Sigmoid colon (tissue), 7 donors: ENCODE measurements at places on chromosomes 2 and 18.

GRCh38 chr2:14747447-14747846, 114.9 kb downstream of the LRATD1 start:
- no peak for DNase-seq

DNA sequence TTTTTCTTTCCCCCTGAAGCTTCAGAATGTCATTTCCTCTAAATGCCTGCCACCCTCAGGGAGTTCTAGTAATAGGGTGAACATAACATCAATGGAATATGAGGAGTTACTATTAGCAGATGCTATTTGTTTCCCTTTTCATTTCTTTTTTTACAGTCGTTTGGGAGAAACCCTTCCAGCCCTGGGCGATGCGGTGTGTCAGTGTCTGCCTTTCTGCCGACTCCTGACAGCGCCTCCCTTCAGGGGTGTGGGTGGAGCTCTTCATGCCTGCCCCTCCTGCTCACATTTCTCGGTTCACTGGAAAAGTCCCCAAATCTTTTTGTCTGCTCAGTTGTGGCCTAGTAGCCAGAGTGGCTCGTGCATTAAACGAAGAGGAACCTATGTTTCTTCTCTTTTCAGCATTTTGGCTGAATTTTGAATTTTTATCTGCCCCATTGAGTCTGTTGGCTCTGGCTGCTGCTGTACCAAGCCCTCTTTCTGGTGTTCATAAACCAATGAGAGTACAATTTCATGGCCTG, 72.3 kb downstream of the FMNL2 start:
- DNase-seq: peak; percentile 73

DNA sequence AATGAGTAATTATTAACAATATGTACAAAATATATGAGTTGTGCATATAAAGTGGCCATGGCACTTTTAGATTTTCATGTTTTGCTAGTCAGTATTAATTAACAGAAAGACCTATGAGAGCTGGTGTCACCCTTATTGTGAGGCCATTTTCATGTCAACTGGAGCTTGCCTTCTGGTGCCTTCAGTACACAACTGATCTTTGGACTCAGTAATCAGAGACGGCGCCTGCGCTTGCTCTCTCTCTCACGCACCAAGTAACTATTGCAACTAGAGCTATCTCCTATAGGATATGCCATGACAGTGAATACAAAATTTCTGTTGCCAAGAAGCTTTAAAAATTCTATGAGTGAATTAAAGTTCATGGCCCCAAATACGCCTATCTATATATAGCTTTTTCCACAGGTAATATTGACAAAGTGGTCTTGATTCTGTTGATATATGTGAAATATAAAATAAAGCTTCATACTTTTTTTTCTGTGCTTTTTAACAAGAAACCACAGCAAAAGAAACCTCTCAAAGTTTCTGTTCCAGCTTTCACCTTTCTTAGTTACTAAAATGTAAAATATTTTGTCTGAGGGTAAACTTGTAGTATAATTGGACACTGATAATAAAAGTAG, 2.9 kb downstream of the SERTAD2 start:
- no peak for DNase-seq

DNA sequence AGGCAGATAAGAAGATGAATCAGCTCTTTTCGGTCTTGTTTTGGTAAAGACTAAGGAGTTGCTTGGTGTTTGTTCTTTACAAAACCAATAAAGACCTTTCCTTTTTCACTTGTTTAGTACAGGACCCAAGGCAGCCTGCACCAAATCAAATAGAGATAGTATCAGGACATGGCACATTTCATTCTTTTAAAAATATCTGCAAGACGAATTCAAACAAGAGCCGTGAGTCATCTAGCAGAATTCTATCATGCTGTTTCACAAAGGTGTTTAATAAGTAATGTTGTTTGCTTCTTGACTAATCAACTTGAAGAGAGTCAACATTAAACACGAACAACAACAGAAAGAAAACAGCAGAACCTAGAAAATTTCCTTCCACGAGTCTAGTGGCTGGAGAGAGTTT, 102.8 kb upstream of the TTN start:
- no peak for DNase-seq

- no peak for DNase-seq
Measured at GRCh38 chr2:154620471-154620870, 78.0 kb upstream of the KCNJ3 start.

DNA sequence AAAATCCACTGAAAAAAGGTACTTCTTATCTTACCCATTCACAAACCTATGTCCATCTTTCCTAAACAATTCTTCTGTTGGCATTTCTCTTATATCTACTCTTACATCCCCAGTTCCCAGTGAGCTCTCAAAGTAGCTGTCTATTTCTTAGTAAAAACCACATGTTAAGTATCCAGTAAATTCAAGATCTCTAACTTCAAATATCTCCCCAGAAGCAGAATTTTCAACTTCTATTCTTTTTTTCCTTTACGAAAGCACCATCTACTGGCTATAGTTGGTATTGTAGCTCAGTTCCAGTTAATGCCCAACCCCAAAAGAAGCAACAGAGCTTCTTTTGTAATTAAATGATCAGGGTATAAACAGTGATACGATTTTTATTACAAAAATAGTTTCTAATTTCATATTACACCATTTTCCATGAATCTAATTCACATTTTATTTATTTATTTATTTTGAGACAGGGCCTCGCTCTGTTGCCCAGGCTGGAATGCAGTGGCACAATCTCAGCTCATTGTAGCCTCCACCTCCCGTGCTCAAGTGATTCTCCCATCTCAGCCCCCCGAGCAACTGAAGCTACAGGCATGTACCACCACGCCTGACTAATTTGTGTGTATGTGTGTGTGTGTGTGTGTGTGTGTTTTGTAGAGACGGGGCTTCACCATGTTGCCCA, 28.5 kb downstream of the HRH4 start:
- no peak for DNase-seq

DNA sequence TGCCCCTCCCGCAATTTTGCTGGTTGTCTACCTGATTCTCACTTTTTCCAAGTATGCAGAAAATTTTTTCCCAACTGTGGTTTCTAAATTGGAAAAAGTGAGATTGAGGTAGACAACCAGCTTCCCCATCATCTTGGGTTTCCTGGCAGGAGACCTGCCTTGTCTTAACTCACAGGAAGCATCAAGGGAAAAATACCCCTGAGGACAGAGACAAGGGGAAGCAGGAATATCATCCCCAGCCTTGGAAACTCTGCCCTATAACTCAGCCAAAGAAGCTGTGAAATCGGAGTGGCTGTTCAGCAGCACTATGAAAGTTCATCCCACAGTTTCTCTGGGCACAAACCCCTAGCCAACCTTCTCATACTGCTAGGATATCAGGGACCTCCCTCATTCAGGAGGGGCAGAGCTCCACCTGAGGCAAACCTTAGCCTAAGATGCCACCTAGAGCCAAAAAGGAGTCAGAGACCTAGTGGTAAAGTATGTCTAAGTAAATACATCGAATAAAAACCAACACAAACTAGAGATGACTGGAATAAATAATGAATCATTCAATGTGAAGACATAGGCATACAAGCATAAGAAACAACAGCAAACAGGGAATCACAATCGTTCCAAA, 68.2 kb downstream of the ZSWIM2 start:
- DNase-seq: no peak

GRCh38 chr2:59770651-59771050, 782.8 kb downstream of the BCL11A start:
- no peak for DNase-seq

- peak; percentile 68 for DNase-seq
Measured at GRCh38 chr2:20507166-20507692, 60.4 kb downstream of the RHOB start.

DNA sequence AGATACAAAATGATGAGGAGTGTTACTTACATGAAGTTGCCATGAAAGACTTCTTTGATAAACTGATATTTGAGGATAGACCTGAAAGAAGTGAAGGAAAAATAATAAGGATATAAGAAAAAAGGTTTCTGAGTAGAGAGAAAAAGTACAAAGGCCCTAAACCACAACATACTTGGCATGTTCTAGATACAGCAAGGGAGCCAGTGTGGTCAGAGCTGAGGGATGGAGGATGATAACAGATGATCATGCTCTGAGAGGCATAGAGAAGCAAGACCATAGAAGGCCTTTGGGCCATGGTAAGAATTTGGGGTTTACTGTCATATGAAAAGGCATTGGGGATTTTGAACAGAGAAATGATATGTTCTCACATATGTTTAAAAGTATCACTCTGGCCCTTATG, 424.1 kb upstream of the CHST9 start:
- no peak for DNase-seq

- DNase-seq: peak; percentile 70
Measured at GRCh38 chr2:31319406-31320175, 85.6 kb downstream of the EHD3 start.

DNA sequence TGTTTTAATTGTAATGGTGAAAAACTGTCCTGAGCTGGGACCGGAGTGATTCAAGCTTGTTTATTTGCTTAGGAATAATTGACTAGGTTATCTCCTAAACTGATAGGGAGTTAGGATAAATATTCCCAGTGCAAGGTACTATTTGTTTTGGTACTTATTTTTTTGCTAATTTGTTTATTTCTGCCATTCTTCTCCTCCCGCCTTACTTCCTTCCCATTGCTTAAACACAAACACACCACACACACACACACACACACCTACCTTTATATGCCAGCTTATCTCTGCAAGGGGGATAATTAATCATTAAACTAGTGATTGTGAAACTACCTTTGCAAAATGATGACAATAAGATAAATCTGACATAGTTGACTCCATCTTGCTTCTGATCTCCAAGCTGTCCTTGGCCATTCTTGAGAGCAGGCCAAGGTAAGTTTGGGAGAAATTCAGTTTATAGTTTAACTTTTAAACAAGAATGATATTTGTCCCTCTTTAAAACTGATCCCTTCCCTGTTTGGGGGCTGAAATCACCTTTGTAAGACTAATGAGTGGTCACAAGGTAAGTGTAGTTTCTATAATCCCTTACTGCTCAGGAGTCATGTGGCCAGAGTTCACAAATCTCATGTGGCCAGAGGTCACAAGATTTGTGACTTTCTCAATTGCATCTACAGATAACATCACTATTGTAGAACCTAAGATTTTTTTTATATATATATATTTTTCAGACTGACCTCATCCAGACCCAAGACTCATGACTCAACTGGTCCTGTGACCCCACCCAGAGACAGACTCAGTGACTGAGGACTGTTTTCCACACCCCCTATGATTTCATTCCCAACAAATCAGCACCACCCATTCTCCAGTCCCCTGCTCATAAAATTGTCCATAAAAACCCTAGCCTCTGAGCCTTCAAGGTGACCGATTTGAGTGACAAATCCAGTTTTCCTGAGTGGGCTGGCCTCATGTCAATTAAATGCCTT, 83.1 kb upstream of the LRRTM4 start:
- DNase-seq: no peak

DNA sequence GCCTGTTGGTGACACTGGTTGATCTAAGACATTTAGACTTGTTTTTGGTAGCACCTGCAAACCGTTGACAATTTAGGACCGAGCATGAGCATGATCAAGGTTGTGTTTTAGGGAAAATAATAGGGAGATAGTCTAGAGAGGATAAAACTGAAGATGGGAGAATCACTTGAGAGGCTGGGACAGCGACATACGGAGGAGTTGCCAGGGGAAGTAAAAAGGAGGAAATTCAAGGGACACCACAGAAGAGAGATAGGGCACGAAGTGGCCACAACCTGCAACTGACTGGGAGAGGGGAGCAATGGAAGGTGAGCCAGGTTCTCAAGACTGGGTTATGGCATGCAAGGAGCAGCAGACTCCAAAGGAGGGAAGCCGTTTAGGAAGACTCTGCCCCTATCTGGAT, 1.4 kb upstream of the ATP8B1 start:
- no peak for DNase-seq

DNA sequence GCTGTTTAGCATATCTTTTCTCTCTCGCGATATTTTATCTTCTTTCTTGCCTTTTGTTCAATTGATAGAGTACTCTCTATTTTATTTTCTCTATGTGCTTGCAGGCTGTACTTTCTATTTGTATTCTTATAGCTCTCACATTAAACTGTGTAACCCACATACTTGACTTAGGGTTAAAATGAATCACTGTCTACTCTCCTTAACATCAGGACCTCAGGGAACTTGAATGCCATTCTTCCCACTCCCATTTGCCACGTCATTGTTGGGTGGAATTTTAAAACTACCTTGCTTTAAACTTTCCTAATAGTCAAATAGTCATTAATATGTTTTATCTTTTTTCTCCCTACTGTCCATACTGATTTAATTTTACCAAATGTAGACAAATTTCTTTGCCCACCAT, 269.7 kb downstream of the ALPK2 start:
- DNase-seq: no peak

DNA sequence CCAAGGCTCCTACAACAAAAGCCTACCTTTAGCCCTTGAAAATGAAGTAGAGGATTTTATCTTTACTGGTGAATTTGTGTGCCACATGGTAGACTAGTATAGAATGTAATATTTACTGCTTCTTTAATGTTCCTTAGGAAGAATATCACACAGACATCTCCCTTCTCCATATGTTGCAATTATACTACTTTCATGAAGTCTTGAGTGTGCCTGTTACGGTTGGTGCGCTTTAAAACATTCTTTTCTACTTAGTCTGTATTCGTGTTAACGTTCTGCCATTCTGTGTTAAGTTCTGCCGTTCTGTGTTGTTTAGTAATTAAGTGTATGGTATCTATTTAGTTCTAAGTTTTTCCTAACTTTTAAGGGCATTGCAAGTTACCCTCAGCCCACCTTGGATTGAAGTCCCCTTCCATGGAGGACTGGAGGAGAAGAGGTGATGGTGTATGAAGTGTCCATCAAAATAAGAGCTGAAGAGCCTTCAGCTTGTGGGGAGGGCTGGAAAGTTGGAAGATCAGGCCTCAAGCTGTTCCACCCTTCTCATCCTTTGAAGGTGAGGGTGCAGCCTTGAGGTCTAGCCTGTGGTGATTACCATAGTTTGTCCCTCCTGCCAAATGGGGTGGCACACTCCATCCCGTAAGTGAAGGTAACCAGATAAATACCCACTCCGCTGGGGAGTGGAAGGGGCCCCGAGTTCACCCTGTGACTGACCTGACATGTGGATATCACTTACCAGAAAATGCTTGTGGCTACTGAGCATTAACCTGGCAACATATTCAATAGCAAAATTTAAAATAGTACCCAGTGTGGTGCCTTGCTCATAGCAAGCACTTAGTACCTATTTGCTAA, 131.3 kb downstream of the SPTBN1 start:
- DNase-seq: no peak

GRCh38 chr18:58894930-58895329, 30.3 kb downstream of the ZNF532 start:
- no peak for DNase-seq

GRCh38 chr2:52933878-52934277, 833.7 kb upstream of the CHAC2 start:
- no peak for DNase-seq

DNA sequence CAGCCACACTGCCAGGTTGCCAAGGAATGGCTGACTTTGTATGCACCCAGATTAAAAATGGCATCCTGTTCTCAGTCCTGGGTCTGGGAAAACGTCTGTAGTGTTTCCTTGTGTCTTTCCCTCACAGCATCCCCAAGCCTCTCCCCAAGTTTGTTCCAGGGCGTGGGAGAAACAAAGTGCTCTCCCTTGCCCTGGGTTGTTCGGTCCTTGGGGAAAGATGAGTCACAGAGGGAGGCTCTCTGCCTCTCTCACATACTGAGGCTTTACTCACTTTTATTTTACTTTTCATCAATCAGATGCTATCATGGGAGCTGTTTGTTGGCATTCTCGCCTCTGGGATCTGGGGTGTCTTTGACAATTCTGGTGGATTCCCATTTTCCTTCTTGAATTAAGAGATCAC, 492.3 kb downstream of the XIRP2 start:
- DNase-seq: no peak

GRCh38 chr2:102698369-102699111, 63.3 kb upstream of the TMEM182 start:
- no peak for DNase-seq
